ENCODE measurements at places on chromosomes 5 and 9.

DNA sequence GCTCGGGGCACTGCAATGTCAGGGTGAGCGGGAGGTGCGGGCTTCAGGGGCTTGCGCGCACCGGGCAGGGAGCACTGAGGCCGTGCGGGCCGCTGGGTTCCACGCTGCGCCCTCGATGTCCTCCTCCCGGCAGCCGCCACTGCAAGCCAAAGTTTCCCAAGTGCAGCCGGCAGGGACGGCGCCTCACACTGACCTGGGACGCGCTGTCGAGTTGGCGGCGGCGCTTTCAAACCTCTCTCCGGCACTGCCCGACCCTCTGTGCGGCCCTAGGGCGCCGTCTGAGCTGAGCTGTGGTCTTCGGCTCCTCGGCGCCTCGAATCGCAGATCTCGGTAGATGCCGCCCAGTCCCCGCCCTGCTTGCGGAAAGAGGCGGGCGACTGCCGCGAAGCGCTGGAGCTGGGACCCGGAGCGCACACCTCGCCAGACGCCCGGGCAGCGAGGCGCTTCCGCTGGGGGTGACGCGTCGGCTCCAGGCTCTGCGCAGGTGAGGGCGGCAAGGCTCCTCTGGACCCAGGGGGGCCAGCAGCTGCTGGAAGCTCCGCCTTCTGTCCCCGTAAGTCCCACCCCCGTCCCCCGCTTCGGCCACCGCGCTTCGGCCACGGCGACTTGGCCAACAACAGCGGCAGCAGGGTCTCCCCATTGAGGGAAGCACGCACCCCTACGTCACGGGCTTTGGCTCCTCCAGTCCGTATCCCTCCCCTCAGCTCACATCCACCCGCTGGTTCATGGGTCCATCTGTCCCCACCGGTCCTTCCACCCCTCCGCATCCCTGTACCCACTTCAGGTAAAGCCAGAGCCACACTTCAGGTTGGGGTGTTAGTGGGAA lies at the start of gene ANKRD34B:
Gene ANKRD34B (minus strand): TSS at position 320 of the 826 bp plus-strand sequence. CDS start 10,261 bp downstream, outside the sequence.
- DNase-seq = peak; percentile 30

GRCh38 chr5:127136908-127137307 lies 63.6 kb upstream of the C5orf63 start:
- DNase-seq = no peak

GRCh38 chr9:94183240-94183999 lies 75.7 kb upstream of the ZNF169 start:
- no peak for DNase-seq

- no peak for DNase-seq
Measured at GRCh38 chr9:136169495-136169894, 35.4 kb downstream of the LHX3 start.

GRCh38 chr9:128316421-128316820 lies 5.8 kb downstream of the TRUB2 start:
- DNase-seq = no peak

DNA sequence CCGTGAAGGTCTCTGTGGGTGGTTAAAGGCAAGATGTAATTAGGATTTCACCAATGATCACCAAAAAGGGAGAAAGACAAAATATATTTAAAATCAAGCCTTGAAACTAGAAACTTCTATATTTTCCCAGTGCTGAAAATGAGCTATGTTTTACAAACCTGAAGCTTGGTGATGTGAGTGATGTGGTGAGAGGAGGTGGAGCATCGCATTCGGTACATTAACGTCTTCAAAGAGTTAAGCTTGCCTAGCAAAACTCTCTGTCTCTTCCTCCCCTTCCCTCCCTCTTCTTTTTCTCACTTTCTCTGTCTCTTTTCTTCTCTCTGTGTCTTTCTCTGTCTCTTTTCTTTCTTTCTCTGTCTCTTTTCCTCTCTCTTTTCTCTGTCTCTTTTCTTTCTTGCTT lies 347.3 kb upstream of the IRX2 start:
- DNase-seq = no peak

GRCh38 chr9:110214586-110215355 lies 6.8 kb upstream of the C9orf152 start:
- DNase-seq = no peak

DNA sequence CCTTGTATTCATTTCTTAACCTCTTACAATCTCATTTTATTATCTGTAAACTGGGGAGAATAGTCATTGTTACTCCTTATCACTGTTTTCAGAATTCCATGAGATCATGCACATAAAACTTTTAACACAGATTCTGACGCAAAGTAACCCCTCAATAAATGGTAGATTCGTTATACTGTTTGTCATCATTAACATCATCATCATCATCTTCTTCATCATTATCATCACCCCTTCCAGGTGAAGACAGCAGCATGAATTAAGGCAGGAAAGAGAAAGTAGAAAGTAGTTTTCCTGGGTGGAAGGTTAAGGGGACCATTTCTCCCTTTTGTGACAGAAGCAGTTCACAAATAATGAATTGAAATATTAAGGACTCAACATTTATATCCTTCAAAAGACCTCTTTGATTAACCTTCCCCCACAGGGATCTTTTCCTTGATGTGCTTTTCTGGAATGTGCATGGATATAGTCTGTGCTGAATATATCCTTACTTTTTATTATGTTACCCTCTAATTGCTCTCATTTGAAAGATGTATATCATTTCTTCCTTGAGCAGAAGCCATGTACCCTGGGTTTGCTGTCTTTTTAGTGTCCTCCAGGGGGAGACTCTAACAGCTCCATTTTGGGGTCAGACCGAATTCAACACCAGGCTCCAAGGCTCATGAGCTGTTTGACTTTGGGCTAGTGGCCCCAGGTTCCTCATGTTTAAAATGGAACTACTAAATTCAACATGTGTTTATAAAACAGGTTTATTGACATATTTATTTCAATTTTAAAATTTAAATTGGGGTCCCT lies 1029.9 kb upstream of the WWC1 start:
- DNase-seq = no peak

Data from stimulated activated CD4-positive, alpha-beta T cell treated with anti-CD3 and anti-CD28 coated beads, Interleukin-15, amount 100 ng/mL, for 48 hours (primary cell).